ENCODE measurements at places on chromosomes 5 and 9.
A peak's percentile ranks its signal among the peaks of the same experiment; 100 is the strongest.

DNA sequence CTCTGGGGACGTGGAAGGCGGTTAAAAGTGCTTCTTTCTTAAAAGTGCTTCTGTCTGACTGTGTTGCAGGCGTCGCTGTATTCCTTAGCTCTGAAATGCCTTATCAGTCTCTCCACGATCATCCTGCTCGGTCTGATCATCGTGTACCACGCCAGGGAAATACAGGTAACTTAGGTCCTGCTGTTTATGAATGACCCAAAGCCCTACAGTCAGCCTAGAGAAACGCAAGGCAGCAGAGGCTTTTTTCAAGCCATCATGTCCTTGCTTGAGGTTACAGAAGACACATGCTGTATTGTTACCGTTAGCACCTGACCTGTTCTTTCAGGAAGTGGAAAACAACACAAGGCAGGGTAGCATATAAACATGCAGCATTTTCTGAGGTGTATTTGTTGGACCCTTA is 2.0 kb downstream of the KCNN2 start:
- no peak for DNase-seq

DNA sequence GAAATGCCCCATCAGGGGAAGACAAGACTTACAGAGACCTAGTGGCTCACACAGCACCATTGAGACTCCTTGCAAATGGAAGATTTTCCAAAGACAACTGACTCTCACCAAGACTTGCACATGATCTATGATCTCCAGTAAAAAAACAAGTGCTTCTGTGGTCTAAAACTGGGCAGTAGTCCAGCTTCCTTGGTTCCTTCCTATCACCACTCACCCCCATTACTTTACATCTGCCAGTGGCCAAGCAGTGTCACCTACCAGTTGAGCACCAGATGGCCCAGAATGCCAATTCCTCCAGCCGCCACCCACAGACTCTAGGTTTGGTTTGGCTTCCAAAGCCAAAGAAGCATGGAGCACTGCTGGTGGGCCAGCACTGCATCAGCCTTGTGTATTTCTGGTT is 47.7 kb downstream of the SH3TC2 start:
- no peak for DNase-seq

GRCh38 chr9:68643901-68644809 is 60.9 kb upstream of the PIP5K1B start:
- peak; percentile 58 for DNase-seq

DNA sequence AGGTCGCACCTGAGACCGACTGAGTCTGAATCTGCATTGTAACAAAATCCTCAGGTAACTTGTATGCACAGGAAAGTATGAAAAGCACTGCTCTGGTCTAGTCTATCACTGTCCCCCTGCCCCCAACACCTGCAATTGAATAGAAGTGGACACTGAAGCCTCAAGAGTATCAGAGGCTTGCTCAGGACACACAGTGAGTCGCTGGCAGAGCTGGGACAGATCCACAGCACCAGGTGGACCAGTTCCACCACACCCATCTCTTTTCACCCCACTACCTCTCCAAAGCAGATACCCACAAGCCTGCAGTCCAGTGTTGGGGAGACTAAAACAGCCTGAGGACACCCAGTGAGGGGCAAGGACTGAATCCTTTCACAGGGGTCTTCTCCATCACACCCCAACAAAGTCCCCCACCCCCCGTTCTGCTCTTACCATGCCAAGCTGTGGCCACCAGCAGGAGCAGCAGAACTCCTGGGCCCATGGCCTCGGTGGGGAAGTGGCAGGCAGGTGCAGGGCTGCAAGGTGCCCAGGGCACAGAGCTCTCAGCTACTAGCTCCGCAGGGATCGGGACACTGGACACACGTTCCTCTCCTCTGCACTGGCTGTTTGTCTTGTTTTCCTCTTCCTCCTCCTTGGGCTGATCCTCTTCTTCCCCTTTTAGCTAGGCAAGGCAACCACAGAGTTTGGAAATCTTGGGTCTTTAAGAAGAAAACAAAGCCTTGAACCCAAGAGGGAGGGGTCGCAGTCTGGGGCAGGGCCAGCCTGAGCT is at the start of gene CSF1R:
TSS of gene CSF1R (minus strand) at position 605 of the 766 bp plus-strand sequence. CDS start at position 478, 127 bp downstream.
- no peak for DNase-seq

DNA sequence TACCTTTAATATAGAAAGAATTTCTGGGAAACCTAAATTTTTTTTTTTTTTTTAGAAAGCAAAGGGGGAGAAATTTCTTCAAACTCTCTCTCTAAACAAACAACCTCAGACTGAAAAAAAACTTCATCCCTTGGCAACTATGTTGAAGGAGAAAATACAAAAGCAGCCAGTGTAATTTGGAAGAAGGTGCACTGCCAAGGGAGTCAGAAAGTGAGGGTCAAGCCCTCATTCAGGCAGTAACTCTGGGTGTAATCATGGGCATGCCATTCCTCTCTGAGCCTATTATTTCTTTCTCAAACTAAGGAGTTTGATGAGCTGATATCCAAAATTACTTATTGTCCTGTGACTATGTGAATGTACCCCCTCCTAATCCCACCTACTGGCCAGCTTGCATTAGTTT is 203.1 kb downstream of the BRINP1 start:
- no peak for DNase-seq

- no peak for DNase-seq
These were observed 127.1 kb downstream of the DIRAS2 start for GRCh38 chr9:90515510-90515909.

- no peak for DNase-seq
These were observed 1061.7 kb upstream of the WWC1 start for GRCh38 chr5:167229751-167230150.

- no peak for DNase-seq
These were observed 26.3 kb downstream of the C9orf50 start for GRCh38 chr9:129594632-129595031.

- DNase-seq: no peak
These were observed 137.4 kb downstream of the MED27 start for GRCh38 chr9:131942146-131942720.

GRCh38 chr5:157468293-157468965 is 8.4 kb downstream of the NIPAL4 start:
- no peak for DNase-seq

DNA sequence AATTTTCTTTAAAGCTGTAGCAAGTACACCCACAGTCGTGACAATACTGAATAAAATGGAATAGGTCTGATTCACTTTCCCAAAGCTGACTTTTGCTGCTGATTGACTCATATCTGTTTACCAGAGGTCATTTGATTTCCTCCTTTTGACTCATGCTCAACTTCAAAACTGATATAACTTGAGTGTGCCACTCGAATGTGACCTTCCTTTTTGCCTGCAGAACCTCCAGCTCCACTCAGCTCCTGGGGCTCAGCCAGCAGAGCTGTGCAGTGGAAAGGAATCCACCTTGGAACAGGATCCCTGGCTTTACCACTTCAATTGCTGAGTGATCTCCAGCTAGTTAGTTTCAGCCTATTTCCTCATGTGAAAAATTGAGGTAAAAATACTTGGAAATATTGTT is 84.1 kb downstream of the FEM1C start:
- DNase-seq: no peak

GRCh38 chr5:60718166-60718892 is 18.4 kb upstream of the DEPDC1B start:
- DNase-seq: no peak
